Stimulated activated CD4-positive, alpha-beta T cell treated with anti-CD3 and anti-CD28 coated beads, Interleukin-1b, Interleukin-23, amount 100 ng/mL, for 4 hours (primary cell): ENCODE measurements at places on chromosomes 7 and 10.
A peak's percentile ranks its signal among the peaks of the same experiment; 100 is the strongest.

- no peak for DNase-seq
Observed at GRCh38 chr7:130789436-130789835, 55.4 kb upstream of the KLF14 start.

DNA sequence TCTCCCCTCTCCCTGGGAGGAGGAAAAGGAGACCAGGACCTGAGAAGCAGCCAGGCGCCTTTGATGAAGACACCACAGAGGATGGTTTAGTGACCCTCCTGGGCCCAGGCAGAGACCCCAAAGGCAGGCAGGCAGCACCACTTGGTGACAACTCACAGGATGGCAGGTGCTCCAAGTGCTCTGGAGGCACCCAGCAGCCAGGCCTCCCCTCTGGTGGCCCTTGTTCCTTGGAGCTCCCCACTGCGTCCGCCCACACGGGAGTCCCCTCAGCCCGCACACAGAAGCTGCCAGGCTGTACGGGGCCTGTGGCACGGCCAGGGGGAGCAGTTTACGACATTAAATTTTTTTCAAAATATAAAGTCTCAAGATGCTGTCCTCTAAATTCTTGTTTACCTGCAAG is 607.1 kb upstream of the FOXK1 start:
- no peak for DNase-seq

DNA sequence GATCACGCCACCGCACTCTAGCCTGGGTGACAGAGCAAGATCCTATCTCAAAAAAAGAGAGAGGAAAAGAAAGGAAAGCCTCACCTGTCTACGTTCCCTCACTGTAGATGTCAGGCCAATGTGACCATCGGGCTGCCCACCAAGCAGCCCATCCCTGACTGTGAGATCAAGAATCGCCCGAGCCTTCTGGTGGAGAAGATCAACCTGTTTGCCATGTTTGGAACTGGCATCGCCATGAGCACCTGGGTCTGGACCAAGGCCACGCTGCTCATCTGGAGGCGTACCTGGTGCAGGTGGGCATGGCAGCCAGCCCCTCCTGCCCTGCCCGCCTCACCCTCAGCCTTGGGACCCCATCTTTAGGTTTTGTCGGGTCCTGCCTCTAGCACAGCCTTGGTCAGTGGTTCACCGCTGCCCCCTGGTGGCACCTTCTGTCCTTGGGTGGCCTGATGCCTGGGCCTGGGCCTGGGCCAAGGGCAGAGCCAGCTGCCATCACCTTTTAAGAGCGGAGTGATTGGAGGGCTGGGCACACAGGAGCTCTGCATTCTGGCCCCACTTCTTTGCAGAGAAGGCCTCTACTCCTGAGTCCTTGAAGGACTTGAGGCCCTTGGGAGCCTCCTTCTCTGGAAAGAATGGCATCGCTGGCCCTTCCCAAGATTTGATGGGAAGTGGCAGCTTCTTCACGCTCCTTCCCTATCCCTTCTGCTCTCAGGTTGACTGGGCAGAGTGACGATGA is 14.4 kb upstream of the AHCYL2 start:
- peak; percentile 69 for DNase-seq

DNA sequence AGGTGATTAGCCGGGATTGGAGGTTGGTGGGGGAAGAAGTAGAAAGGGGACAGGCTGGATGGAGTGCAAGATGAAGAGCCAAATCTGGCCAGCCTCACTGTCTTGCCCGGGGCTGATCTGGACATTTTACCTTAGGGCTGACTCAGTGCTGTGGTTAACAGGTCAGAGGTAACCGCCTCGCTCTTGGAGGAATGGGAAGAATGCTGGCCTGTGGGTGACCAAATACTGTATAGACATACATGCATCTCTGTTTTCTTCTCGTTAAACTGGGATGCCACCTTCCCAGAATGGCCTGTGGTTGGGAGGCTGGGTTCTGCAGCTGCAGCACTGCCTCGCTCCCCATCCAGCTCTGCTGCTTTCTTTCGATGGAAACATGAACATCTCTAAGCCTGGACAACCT is 120.0 kb downstream of the SEC23IP start:
- no peak for DNase-seq

GRCh38 chr7:104982308-104983075 is 31.5 kb upstream of the KMT2E start:
- no peak for DNase-seq

DNA sequence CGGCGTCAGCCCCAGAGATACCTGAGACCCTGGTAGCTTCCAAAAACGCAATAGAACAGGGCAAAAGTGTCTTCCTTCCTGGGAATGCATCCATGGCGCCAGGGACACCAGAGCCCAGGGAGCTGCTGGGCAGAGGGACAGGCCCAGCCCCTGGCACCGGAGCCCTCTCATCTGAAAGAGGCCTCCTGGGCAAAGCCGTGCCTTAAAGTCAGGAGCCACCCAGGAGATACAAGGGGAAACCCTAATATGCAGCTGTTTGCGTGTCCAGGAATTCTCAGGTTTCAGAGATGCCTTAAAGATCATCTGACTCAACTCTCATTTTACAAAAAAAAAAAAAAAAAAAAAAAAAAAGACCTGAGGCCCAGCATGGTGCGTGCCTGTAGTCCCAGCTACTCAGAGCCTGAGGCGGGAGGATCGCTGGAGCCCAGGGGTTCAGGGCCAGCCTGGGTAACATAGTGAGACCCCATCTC is 28.0 kb downstream of the NUDT1 start:
- no peak for DNase-seq

GRCh38 chr10:11227103-11227502 is 209.4 kb downstream of the CELF2 start:
- DNase-seq = no peak

- no peak for DNase-seq
Observed at GRCh38 chr10:110784198-110784597, 87.5 kb upstream of the PDCD4 start.

GRCh38 chr10:8278099-8278498 is 223.6 kb downstream of the GATA3 start:
- DNase-seq = no peak

- no peak for DNase-seq
Observed at GRCh38 chr7:133320891-133321290, 68.0 kb downstream of the EXOC4 start.

- DNase-seq = no peak
Observed at GRCh38 chr10:72889391-72889831, 4.1 kb upstream of the OIT3 start.

GRCh38 chr10:124574456-124575070 is 112.9 kb downstream of the LHPP start:
- no peak for DNase-seq

GRCh38 chr7:159141660-159142059 is 3.0 kb downstream of the VIPR2 start:
- no peak for DNase-seq

GRCh38 chr7:47352394-47352968 is 229.4 kb downstream of the TNS3 start:
- no peak for DNase-seq

DNA sequence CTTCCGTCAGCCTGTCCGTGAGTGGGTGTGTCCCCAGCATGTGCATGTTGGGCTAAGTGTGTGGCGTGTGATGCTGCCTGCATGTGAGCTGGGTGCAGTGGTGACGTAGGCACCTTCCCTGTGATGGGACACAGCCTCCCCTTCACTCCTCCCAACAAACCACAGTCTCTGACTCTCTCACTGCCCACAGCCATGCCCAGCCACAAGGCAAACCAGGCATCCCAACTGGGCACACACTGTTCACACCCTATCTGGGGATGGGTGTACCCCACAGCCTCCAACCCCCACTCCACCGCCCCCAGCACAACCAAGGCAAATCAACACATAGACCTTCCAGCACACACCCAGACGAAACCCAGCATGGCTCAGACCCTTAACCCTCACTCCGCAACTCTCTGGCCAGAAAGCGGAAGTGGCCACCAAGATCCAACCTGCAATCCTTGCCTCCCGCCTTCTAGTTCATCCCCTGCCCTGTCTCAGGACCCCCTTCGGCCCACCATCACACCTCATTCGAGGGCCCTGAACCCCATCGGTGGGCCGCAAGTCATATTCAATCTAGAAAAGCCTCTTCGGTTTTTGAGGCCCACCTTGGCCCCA is 10.4 kb downstream of the PSD start:
- no peak for DNase-seq

- DNase-seq = no peak
Observed at GRCh38 chr10:3660753-3661152, 124.3 kb downstream of the KLF6 start.

DNA sequence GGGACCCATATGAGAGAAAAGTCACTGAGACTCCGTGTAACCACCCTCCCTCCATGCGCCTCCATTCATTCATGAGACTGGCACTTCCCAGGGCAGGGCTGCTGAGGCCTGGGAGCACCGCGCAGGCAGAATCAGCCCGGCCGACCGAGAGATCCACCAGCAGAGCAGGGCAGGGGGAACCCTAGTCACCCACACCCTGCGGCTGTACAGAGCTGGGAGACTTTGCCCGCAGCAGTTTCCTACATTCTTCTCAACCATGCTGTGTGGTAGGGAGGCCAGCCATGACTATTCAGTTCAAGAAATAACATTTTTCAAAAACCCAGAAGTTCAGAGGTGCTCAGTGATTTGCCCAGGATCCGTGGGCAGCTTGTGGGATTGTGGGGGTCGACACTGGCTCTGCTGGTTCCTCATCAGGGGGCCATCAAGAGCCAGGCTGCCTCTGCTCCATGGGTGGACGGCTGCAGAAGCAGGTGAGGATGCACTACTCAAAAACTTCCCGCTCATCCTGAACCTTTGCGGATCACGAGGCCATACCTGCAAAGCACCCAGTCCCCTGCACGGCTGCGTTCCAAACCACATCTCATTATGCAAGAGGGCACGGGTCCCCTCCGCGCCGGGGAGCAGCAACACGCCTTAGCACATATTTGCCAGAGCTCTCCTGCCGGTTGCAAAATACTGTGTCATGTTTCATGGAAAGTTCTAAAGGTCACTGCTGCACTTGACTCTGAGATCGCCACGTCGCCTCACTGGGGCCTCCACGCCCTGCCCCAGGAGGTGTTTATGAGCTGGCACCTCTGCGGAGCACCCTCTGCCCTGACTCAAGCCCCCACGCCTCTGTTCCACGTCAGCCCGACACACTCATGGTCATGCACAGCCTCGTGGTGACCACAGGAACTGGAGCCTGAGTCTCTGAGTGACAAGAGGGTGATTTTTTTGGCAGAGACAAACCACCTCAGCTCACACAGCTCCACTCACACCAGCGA is 132.0 kb downstream of the PRKAG2 start:
- no peak for DNase-seq

DNA sequence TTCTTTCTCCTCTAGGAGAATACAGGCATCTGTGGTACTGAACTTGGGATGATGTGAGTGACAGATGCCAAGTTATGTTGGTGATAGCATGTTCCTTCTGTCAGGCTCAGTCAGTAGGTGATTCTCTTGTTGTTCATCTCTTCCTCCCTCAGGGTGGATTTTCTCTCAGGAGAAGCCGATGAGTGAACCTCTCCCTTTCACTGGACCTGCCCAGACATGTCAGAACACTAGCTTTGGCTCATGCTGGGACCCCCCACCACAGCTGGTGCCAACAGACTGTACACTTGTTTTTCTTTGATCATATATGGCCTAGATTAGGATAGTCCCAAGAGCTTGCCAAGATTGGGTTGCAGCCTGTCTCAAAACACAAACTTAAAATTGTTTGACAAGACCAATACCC is 129.4 kb downstream of the BMPER start:
- DNase-seq = no peak

DNA sequence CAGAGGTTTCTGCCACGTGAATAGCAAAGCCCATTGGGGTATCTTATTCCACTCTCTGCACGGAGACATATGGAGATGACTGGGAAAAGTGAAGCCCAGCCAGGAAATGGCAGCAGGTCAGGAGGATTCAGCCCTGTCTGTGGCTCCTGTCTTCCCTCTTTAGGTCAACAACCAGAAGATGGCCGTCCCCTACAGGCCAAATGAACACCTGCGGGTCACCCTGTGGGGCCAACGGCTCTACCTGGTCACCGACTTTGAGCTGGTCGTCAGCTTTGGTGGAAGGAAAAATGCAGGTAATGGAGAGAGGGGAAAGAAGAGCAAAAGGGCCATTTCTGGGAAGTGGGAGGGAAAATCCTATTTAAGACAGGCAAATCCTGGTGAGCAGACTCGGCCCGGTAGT is 38.3 kb downstream of the EPHB4 start:
- DNase-seq = no peak

DNA sequence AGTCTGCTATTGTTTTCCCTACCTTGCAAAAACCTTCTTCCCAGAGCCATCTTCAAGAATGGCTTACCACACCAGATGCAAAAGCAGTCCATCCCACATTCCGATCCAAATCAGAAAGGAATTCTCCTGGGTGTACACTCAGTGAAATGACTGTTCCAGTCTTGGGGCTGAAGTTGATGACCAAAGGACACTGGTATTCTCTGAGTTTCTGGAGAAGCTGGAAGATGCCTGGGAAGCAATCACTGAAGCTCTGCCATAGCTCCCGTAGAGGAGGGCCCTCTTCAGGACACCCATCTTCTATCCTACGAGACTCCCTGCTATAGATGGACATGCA is 155.7 kb downstream of the LCOR start:
- DNase-seq = no peak

GRCh38 chr7:143960813-143961610 is 6.4 kb downstream of the OR2F1 start:
- DNase-seq = no peak

DNA sequence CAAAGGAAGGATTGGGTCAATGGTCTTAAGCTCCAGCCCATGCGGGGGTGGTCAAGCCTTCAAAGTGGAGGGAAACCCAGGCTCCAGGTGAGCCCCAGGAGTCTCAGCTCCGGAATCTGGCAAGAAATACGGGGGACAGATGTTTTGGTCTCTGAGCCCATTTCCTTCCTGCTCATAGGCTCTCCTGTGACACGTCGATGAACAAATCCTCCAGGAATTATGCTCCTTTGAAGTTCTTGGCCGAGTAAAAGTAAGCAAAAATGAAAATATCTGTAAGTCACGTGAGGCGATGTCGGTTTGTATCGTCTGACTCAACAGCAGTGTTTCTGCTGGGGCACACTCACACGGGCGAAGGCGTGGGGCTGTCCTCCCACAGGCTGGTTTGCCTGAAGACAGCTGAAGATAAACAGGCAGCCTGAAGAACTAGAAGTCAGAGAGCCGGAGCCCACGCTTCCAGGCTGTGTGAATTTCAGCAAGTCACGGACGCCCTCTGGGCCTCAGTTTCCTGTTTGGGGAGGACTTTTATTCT is 52.6 kb upstream of the SMNDC1 start:
- DNase-seq = peak; percentile 65

DNA sequence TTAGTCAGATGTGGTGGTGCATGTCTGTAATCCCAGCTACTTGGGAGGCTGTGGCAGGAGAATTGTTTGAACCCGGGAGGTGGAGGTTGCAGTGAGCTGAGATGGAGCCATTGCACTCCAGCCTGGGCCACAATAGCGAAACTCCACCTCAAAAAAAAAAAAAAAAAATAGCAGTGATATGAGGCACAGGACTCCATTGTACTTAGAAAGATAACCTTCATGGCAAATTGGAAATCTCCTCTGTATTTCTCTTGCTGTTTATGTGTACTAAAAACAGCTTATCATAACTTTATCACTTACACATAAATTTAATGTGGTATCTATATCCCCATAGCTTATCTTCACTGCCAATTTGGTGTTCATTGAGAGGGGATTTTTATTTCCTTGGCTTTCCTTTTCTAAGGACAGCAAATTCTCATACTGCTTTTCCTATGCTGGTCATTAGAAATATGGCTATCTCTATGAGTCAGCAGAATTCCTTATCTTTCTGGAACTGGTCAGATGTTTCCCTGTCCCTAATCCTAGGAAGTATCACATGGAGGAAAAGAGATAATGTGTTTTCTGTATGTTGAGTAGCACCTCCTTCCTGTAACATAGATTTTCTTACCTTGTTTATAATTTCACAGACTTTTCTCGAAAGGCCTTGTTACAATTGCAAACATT is 40.6 kb upstream of the ZEB1 start:
- no peak for DNase-seq
